GOT3 (cell line): ENCODE measurements at places on chromosomes 1 and 21.

DNA sequence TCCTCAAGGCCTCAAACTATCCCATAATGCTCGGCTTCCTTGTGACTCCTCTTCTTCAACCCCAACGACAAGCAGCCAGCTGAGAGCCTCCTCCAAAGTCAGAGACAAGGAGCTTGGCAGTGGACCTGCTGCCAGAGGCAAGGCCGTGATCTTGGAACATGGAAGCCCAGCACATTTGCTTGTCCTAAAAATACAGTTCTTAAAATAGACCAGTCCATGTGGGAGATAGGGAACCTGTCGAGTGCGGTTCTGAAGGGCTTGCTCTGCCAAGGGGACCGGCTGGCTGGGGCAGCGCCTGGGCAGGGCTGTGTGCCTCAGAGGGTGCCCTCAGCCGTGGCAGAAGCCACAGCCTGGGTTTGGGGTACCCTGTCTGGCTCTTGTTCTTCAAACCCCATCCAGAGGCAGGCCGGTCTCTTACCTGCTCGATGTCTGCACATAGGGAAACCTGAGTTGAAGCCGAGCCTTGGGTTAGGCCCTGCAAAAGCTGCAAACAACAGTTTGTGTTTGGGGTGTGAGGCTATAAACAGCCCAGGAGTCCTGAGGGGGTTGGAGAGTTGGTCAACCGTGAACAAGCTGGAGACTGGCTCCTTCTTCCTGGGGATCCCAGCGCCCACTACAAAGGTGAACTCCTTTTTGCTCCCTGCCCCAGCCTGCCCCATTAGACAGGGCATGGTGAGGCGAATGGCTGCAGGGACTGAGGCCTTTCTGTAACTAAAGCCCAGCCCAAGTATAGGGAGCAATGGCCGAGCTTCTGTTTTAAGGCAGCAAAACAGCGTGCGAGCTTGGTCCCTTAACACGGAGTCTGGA lies 228.8 kb downstream of the CAMTA1 start:
- DNase-seq, result no peak

- DNase-seq, result no peak
Observed at GRCh38 chr1:54409156-54410142, 3.3 kb upstream of the SSBP3 start.

DNA sequence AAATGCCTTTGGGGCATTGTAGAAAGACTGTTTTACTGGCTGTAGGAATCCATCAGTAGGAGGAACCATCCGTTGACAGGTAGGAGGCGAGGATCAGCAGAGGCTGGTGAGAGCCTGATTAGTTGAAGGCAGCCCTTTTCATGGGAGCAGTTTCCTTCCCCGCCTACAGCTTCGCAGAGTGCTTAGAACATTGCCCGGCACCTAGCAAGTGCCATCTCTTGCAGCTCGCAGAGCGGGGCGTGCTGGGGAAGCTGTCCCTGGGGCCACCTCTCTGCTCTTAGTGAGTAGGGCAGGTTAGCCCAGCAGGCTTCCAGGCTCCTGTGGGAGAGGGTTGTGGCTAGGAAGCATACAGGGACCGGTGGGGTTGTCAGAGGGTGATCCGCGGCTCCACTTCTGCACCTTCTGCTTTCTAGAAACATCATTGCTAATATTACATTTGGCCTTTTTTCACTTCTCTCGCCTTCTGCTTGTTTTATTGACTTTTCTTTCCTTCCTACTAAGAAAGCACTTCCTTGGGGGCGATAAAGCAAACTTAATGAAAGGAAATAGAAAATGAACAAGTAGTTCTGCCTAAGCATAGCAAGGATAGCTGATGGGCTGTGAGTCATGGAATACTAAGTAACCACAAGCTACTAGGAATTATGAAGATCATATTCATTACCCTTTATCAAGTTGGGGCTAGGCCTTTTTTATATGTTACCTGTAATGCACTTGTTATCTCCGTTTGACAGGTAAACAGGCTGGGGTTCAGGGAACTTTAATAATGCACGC lies 176.7 kb downstream of the GALNT2 start:
- no peak for DNase-seq

- DNase-seq, result no peak
Observed at GRCh38 chr1:175968486-175969172, 225.2 kb upstream of the TNR start.

DNA sequence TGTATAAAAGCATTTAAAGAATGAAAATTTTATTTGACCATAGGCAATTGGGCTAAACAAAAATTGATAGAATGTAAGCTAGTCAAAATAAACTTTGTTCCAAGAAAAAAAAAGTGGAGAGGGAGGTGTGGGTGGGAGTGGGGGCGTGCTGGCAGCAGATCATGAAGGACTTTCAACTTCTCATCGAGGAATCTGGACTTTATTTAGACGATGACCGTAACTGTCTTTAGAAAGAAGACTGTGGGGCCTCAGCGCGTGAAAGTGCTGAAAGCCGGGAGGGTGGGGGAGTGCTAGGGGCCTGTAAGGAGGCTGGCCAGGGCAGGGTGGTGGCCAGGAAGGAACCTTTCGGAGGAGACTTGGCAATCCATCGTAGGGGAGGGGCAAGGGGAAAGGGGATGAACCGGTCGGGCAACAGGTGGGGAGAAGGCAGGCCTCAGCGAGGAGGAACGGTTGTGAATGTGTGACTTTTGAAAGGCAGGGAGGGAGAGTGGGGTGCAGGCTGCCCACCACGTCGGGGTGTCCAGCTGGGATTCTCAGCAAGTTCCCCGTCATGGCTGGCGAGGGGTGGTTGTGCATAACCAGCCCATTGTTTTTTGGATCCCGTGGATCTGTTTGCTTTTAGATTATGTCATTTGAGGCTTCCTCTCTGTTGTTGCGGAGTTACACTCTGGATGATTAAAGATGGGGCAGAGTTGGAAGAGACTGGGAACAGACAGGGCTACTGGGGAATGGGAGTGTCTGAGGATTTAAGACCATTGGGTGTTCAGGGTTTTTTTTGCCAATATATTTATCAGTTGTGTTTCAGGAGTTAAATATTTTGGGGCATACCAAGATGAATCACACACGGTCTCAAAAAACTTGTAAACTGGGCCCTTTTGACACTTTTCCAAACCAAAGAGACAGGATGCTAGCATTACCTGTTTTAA lies 35.5 kb downstream of the HUNK start:
- DNase-seq, result no peak

GRCh38 chr1:28895896-28896608 lies 18.3 kb upstream of the EPB41 start:
- DNase-seq, result no peak

DNA sequence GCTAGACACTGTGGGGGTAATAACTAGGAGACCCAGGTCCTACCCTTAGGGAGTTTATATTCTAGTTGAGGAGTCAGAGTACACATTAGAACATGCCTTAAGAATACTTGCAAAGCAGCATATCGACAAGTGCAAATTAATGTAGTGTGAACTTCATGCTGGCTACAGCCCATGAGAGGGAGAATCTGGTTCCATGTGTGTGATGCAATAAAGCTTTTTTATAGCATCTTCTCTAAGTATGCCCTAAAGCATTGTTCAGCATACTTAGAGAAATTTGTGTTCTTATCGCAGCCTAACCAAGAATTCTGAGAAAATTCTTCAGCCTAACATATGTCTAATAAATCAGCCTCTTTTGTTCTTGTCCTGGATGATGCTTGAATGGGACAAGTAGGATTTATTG lies 95.5 kb downstream of the SDCCAG8 start:
- DNase-seq, result no peak
